Small intestine (tissue), 16 donors: ENCODE measurements at places on chromosomes 3 and 15. TPM values are rescaled to one million over a fixed set of nuclear protein-coding genes. Genes with fewer than 3 reads are reported as not detected.
A peak's percentile ranks its signal among the peaks of the same experiment; 100 is the strongest.

GRCh38 chr3:193028258-193028657 is 110.6 kb upstream of the MB21D2 start:
- H3K4me3 ChIP-seq, result no peak overlapping the region
- no peaks in the 10 kb centered on the region for H3K4me1 ChIP-seq
- no peak for DNase-seq
- H3K27me3 ChIP-seq, result no peaks in the 10 kb centered on the region
- no peak overlapping the region for H3K27ac ChIP-seq

The SLC4A7 gene
- 17.7 TPM for polyA plus RNA-seq

GRCh38 chr3:169509780-169510692 is 153.5 kb downstream of the MECOM start:
- no peak overlapping the region for H3K27ac ChIP-seq
- DNase-seq, result no peak
- H3K4me1 ChIP-seq, result no peaks in the 10 kb centered on the region
- no peaks in the 10 kb centered on the region for H3K27me3 ChIP-seq

- H3K4me3 ChIP-seq, result no peak overlapping the region
- no peak overlapping the region for H3K27ac ChIP-seq
- no peaks in the 10 kb centered on the region for H3K27me3 ChIP-seq
- no peaks in the 10 kb centered on the region for H3K4me1 ChIP-seq
- DNase-seq, result no peak
- H3K36me3 ChIP-seq, result no peaks in the 10 kb centered on the region
Observed at GRCh38 chr3:185114756-185115155, 38.1 kb downstream of the C3orf70 start.

GRCh38 chr3:141456301-141456625 is 30.6 kb upstream of the RASA2 start:
- no peak overlapping the region for H3K4me3 ChIP-seq
- no peaks in the 10 kb centered on the region for H3K36me3 ChIP-seq
- H3K27me3 ChIP-seq, result no peaks in the 10 kb centered on the region

DNA sequence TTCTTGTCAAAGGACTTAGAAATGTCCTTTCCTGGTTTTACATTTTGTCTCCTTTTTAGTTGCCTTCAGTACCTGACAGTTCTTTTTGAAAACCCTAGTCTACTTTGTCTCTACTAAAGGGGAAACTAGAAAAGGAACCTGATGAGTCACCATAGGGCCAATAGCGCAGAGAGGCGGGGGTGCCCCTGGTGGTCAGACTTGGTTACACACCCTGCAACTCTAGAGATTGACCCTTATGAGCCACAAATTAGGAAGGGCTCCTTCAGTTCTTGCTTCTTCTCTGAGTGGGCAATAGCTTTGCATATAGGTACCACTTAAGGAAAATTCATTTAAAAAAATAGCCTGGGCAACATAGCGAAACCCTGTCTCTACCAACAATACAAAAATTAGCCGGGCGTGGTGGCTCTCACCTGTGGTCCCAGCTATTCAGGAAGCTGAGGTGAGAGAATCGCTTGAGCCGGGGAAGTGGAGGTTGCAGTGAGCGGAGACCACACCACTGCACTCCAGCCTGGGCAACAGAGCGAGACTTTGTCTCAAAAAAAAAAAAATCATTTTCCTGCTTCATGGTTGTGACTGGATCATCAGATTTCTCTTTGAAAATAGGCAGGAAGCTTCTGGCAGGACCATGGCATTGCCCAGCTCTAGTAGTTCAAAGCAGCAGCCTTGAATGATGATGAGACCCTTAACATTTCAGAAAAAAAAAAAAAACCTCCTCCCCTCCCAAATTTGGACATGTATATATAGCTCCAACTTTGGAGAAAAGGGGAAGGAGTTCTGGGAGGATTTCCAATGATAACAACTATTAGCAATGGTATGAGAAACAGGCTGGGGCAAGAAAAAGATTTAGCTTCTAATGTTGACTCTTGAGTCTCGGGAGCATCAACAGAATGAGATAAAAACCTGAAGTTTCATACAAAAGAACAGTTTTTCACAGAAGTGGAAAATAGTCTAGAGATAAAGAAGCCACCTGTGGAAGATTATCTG is 45.2 kb upstream of the RASA2 start:
- H3K36me3 ChIP-seq, result peaks cover 42% of the 10 kb centered on the region
- peak overlapping the region; percentile 45 for H3K27ac ChIP-seq
- no peaks in the 10 kb centered on the region for H3K27me3 ChIP-seq

DNA sequence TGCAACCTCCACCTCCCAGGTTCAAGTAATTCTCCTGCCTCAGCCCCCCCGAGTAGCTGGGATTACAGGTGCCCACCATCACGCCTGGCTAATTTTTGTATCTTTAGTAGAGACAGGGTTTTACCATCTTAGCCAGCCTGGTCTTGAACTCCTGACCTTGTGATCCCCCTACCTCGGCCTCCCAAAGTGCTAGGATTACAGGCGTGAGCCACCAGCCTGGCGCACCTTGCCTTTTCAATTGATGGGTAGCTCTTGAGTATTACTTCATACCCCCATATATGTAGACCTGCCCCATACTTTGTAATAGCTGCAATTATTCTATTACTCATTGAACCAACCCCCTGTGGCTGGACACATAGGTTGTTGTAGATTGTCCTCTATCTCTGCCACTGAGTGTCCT is 101.3 kb downstream of the LRRK1 start:
- no peaks in the 10 kb centered on the region for H3K4me1 ChIP-seq
- H3K27me3 ChIP-seq, result no peaks in the 10 kb centered on the region
- no peak overlapping the region for H3K27ac ChIP-seq
- DNase-seq, result no peak

- no peak overlapping the region for H3K27ac ChIP-seq
- H3K4me3 ChIP-seq, result no peak overlapping the region
- DNase-seq, result no peak
- H3K36me3 ChIP-seq, result no peaks in the 10 kb centered on the region
Observed at GRCh38 chr15:60913900-60914299, 315.2 kb downstream of the RORA start.

- no peak overlapping the region for H3K27ac ChIP-seq
- no peak overlapping the region for H3K4me3 ChIP-seq
- peaks cover 3% of the 10 kb centered on the region for H3K4me1 ChIP-seq
- no peaks in the 10 kb centered on the region for H3K36me3 ChIP-seq
Observed at GRCh38 chr3:128999102-128999501, 2.0 kb upstream of the EFCC1 start.

DNA sequence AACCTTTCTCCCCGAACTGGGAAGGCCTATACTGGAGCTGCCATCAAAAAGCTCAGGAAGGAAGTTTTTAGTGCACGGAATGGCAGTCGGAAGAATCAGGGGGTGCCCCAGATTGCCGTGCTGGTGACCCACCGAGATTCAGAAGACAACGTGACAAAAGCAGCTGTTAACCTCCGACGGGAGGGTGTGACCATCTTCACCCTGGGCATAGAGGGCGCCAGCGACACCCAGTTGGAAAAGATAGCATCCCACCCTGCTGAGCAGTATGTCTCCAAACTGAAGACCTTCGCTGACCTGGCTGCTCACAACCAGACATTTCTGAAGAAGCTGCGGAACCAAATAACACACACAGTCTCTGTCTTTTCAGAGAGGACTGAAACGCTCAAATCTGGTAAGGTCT is 48.2 kb downstream of the COL6A6 start:
- H3K4me3 ChIP-seq, result no peak overlapping the region
- no peak for DNase-seq
- H3K4me1 ChIP-seq, result no peaks in the 10 kb centered on the region
- no peak overlapping the region for H3K27ac ChIP-seq
- no peaks in the 10 kb centered on the region for H3K36me3 ChIP-seq
- H3K27me3 ChIP-seq, result no peaks in the 10 kb centered on the region

GRCh38 chr15:91912336-91912735 is 58.8 kb downstream of the SLCO3A1 start:
- H3K4me3 ChIP-seq, result no peak overlapping the region
- H3K4me1 ChIP-seq, result no peaks in the 10 kb centered on the region
- H3K36me3 ChIP-seq, result no peaks in the 10 kb centered on the region
- no peak overlapping the region for H3K27ac ChIP-seq

The MEIS2 gene
- polyA plus RNA-seq, result 11.8 TPM

DNA sequence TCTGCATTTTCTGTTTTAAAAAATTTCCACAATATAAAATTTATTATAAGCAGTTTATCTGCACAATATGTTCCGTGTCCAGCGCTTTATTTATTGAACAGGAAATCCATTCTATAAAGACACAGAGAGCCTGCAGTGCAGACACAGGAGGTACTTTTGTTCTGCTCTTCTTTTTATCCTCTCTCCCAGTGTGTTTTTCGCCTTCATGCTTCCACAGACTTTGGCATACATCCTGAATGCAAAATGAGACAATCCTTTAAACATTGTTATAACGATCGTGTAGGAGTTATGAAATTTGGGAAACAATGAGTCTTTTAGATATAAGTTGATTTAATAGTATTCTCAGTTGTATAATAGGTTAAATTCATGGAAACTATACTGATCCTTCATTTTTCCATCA is 749.2 kb downstream of the NAALADL2 start:
- H3K36me3 ChIP-seq, result no peaks in the 10 kb centered on the region
- DNase-seq, result no peak
- H3K27me3 ChIP-seq, result no peaks in the 10 kb centered on the region
- H3K4me1 ChIP-seq, result no peaks in the 10 kb centered on the region
- no peak overlapping the region for H3K4me3 ChIP-seq

The ALDH1L1 gene
- polyA plus RNA-seq, result 4.5 TPM

DNA sequence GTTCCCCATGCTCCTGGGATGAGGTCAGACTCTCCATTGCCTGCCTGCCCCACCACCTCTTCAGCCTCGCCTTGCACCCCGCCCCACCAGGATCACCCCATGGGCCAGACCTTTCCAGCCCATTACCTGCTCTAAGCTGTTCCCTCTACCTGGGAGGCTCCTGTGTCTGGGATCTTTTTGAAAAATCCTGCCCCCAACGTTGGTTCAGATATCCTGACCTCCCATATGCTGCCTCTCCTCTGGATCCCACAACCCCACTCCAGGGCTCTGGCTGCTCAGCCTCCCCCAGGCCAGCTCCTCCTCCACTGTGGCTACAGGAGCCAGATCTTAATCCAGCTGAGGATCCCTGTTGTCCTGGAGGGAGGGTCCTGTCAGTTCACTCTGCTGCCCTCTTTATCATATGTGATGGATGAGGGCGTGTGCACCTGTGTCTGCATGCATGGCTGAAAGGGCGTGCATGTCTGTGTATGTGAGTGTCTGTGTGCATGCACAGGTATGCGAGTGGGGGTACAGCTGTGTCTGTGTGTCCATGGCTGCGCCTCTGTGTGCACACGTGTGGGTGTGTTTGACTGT is 21.7 kb upstream of the ALAS1 start:
- H3K4me3 ChIP-seq, result no peak overlapping the region
- peaks cover 8% of the 10 kb centered on the region for H3K4me1 ChIP-seq
- H3K27ac ChIP-seq, result no peak overlapping the region
- H3K27me3 ChIP-seq, result no peaks in the 10 kb centered on the region
- no peaks in the 10 kb centered on the region for H3K36me3 ChIP-seq

- no peaks in the 10 kb centered on the region for H3K4me1 ChIP-seq
- DNase-seq, result no peak
- H3K4me3 ChIP-seq, result no peak overlapping the region
- H3K27me3 ChIP-seq, result peaks cover 11% of the 10 kb centered on the region
Observed at GRCh38 chr3:157498371-157498770, 4.8 kb downstream of the VEPH1 start.

DNA sequence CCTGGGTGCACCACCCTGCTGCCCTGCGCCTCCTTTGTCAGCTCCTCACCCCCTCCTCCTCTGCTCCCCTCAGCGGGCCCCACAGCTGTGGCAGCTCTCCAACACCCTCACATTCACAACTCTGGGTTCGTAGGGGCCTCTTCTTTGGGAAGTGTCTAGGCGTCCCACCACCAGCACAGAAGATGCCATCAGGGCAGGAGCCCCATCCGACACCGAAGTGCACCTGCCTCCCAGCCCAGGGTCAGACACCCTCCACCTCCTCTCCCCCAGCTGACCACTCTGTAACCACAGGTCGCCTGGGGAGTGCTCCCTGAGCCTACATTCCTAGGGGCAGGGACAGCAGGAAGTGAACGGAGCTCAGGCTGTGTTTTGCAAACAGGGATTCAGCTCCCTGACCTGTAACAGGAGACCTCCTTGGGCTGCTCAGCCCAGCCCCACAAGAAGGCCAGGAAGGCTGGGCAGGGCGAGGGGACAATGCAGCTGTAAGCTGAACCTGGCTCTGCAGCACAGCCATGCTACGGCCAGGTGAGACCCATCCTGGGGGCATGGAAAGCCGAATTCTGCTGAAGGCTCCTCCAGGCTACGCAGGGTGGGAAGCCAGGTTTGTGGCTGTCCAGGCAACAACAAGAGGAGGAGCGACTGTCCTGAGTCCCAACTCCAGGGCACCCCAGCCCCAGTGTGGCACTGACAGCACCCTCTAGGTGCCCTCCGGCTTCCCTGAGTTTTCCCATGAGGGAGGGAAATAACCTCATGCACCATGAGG is 269.0 kb downstream of the GOLGA6L6 start:
- no peaks in the 10 kb centered on the region for H3K27me3 ChIP-seq
- no peak overlapping the region for H3K4me3 ChIP-seq
- H3K4me1 ChIP-seq, result no peaks in the 10 kb centered on the region
- no peaks in the 10 kb centered on the region for H3K36me3 ChIP-seq
- H3K27ac ChIP-seq, result no peak overlapping the region

- no peak overlapping the region for H3K27ac ChIP-seq
- H3K36me3 ChIP-seq, result no peaks in the 10 kb centered on the region
- H3K4me1 ChIP-seq, result no peaks in the 10 kb centered on the region
- DNase-seq, result no peak
- no peak overlapping the region for H3K4me3 ChIP-seq
Observed at GRCh38 chr3:173930251-173930650, 532.7 kb downstream of the NLGN1 start.

GRCh38 chr15:68349151-68349550 is 71.6 kb downstream of the FEM1B start:
- DNase-seq, result no peak
- H3K36me3 ChIP-seq, result no peaks in the 10 kb centered on the region
- H3K27ac ChIP-seq, result no peak overlapping the region
- no peaks in the 10 kb centered on the region for H3K4me1 ChIP-seq
- no peak overlapping the region for H3K4me3 ChIP-seq

DNA sequence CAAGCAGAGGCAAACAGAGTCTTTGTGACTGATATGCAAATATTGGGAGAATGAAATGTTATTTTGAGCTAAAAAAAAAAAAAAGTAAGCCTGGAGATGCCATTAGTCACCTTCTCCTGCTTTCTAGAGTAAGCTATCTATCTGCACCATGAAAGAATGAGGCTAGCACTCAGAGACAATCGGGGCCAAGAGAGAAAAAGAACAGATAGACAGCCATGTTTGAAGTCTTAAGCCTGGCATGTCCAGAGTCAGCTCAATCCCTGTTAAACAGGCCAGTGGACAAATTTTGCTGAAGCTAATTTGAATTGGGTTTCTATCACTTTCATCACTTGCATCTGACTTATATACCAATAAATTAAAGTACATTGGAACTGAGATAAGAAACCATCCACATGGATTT is 204.4 kb downstream of the SLC9A9 start:
- H3K4me3 ChIP-seq, result no peak overlapping the region
- H3K27ac ChIP-seq, result no peak overlapping the region
- H3K4me1 ChIP-seq, result no peaks in the 10 kb centered on the region
- H3K27me3 ChIP-seq, result no peaks in the 10 kb centered on the region
- no peaks in the 10 kb centered on the region for H3K36me3 ChIP-seq
